ENCODE measurements at places on chromosomes 6 and 20.

- no peak overlapping the region for H3K4me3 ChIP-seq
- no peaks in the 10 kb centered on the region for H3K36me3 ChIP-seq
- no peaks in the 10 kb centered on the region for H3K27me3 ChIP-seq
- no peak overlapping the region for H3K27ac ChIP-seq
- DNase-seq = no peak
These were observed 155.4 kb downstream of the RFPL4B start for GRCh38 chr6:112502351-112503090.

- H3K4me3 ChIP-seq = no peak overlapping the region
- no peaks in the 10 kb centered on the region for H3K4me1 ChIP-seq
- DNase-seq = no peak
- no peaks in the 10 kb centered on the region for H3K36me3 ChIP-seq
- no peak overlapping the region for H3K27ac ChIP-seq
These were observed 73.5 kb downstream of the ADTRP start for GRCh38 chr6:11705069-11705468.

DNA sequence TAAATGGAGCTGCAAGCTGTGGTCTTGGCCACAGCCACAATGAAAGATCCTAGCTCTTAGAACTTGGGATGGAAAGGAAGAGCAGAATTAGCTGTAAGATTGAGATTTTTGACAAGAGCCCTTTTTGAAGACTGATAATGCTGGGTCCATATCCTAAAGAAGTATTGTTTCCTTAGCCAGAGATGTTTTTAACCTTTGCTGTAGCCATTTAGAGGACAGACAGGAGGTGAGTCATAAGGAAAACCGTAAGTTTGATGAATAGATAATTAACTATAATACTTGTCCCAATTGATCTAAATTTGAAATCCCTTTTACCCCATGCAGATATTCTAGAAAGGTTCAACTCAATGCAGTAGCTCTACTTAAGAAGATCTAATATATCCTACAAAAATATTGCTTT is 213.7 kb downstream of the HTR1B start:
- no peak overlapping the region for H3K4me3 ChIP-seq
- H3K4me1 ChIP-seq = no peaks in the 10 kb centered on the region
- H3K27ac ChIP-seq = no peak overlapping the region

DNA sequence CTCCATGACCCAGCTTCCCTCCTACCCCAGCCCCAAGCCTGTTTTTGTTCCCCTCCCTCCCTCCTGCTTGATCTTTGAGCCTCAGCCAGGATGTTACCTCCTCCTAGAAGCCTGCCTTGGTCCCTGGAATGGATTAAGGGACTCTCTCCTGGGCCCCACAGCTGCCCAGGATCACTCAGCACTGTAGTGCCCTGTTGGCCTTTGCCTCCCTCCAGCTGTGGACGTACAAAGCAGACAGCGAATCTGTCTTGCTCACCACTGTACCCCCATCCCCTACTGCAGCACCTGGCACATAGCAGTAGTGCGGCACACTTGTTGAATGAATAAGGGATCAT is 11.8 kb upstream of the FAM110A start:
- no peaks in the 10 kb centered on the region for H3K27me3 ChIP-seq
- H3K4me3 ChIP-seq = no peak overlapping the region
- H3K4me1 ChIP-seq = no peaks in the 10 kb centered on the region
- DNase-seq = no peak

DNA sequence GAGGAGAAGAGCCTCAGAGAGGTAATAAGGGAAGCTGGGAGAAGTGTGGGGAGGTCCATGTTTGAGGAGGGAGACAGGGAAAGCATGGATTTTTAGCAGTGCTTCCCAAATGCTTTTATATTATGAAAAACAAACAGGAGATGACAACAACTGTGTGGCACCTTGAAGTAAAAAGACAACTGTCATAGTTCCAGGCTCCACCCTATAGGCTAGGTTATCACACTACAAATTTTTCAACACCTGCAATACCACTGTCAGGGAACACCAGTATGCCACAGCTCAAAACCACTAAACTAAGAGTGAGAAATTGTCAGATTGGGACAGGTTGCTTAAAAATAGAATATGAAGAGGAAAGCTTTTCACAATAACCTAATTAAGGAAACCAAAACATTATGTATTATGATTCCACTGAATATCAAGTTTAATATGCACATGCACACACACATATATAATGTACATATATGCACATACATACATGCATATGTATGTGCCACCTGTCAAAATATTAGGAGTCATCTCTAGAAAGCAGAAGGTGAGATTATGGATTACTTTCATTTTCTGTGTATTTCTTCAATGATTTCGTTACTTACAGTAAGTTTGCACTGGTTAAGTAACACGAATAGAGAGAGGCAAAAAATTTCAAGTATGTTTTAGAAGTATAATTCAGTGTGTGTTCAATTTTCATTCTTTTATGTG is 261.2 kb downstream of the PTPRK start:
- H3K27ac ChIP-seq = no peak overlapping the region
- H3K27me3 ChIP-seq = no peaks in the 10 kb centered on the region
- H3K36me3 ChIP-seq = no peaks in the 10 kb centered on the region
- no peak overlapping the region for H3K4me3 ChIP-seq
- no peak for DNase-seq
- no peaks in the 10 kb centered on the region for H3K4me1 ChIP-seq

- no peaks in the 10 kb centered on the region for H3K36me3 ChIP-seq
- no peak for DNase-seq
- H3K4me3 ChIP-seq = no peak overlapping the region
- no peaks in the 10 kb centered on the region for H3K27me3 ChIP-seq
These were observed 18.9 kb upstream of the SMIM29 start for GRCh38 chr6:34267746-34268145.

GRCh38 chr20:49885558-49886332 is 29.6 kb downstream of the SPATA2 start:
- H3K36me3 ChIP-seq = peaks cover 13% of the 10 kb centered on the region
- no peaks in the 10 kb centered on the region for H3K27me3 ChIP-seq
- H3K4me1 ChIP-seq = peaks cover 15% of the 10 kb centered on the region
- H3K4me3 ChIP-seq = no peak overlapping the region
- DNase-seq = no peak
- H3K27ac ChIP-seq = no peak overlapping the region

GRCh38 chr6:126253431-126253830 is 86.5 kb upstream of the CENPW start:
- peaks cover 1% of the 10 kb centered on the region for H3K36me3 ChIP-seq
- no peak overlapping the region for H3K4me3 ChIP-seq
- DNase-seq = no peak
- no peaks in the 10 kb centered on the region for H3K27me3 ChIP-seq

DNA sequence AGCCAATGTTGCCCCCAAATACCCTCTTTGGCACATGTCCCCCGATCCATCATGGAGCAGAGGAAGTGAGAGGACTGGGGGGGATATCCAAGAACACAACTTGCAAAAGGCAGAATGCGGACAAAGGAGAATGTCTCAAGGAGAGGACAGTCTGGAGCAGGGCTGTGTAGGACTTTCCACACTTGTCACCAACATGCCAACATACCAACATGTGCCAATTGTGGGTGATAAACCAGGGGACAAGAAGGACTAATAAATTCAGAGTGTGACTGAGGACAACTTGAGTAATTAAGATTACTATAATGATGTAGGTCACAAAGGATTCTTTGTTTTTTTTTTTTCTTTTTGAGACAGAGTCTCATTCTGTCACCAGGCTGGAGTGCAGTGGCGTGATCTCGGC is 8.8 kb downstream of the SLC26A8 start:
- H3K4me3 ChIP-seq = no peak overlapping the region
- no peak for DNase-seq
- H3K27me3 ChIP-seq = no peaks in the 10 kb centered on the region
- no peak overlapping the region for H3K27ac ChIP-seq
- H3K4me1 ChIP-seq = no peaks in the 10 kb centered on the region

- H3K4me1 ChIP-seq = no peaks in the 10 kb centered on the region
- H3K27me3 ChIP-seq = no peaks in the 10 kb centered on the region
- no peak for DNase-seq
- H3K4me3 ChIP-seq = no peak overlapping the region
- no peaks in the 10 kb centered on the region for H3K36me3 ChIP-seq
These were observed 39.5 kb upstream of the STXBP5 start for GRCh38 chr6:147164761-147165160.

DNA sequence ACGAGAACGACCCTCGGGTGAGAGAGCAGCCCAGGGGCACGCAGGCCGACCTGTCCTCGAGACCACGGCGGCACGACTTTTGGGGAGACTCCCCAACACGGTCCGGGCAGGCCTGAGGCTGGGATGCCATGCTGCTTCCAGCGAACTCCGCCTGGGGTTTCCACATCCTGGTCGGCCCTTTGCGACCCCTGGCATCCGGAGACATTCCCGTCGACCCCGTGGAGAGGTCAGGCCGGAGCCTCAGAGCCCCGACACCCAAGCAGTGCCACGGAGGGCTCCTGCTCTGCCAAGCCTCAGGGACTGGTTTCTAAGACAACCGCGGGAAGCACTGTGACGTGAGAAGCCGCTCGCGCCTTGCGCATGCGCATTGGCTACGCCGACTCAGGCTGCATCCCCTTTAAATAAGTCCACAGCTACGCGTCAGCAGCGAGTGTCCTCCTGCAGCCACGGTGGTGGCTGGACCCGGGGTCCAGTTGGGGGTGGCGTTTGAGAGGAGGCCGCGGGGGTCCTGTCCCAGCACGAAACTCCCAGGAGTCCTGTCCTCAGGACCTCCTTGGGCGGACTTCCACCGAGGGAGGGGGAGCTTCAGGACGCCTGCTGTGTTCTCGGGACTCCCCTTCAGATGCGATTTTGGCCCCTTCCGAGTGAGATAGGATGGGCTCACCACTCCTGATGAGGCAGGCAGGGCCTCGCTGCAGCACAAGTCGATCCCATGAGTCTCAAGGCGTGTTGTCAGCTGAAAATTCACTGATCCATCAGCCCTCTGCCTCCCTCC is 1089.3 kb upstream of the DEFB115 start:
- DNase-seq = no peak
- H3K36me3 ChIP-seq = no peaks in the 10 kb centered on the region
- H3K27me3 ChIP-seq = no peaks in the 10 kb centered on the region
- no peak overlapping the region for H3K27ac ChIP-seq
- H3K4me3 ChIP-seq = no peak overlapping the region

DNA sequence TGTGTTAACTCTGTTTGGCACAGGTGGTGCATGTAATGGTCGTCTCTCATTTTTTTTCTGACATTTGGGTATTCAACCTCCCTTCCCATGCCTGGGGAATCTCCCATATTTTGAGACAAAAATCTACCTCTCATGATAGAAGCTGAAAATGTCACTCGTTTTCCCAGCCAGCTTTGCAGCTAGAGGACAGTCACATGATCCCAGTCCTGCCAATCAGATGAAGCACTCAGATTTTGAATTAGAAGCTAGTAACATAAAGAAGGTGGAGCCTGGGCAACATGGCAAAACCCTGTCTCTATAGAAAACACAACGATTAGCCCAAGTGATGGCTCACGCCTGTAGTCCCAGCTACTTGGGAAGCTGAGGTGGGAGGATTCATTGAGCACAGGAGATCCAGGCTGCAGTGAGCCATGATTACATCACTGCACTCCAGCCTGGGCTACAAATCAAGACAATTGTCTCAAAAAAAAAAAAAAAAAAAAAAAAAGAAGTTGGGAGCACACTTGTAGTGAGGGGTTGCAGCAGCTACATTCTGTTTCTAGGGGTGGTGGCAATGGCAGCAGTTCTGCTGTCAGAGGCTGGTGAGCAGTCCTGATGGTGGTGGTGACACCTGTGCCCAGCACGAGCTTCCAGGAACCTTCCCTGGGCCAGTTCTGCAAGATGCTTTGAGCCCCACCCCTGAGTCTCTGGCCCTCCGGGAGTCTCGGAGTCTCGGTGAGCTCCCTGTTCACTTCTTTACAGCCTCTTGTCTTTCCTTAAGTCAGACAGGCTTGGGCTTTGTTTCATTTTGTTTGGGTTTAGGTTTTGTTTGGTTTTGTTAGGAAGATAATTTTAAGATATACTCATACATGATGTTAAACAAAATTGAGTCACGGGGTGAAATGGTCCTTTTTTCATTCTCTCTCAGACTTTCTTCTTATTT is 94.1 kb upstream of the KCNG1 start:
- no peaks in the 10 kb centered on the region for H3K4me1 ChIP-seq
- H3K27me3 ChIP-seq = no peaks in the 10 kb centered on the region
- H3K27ac ChIP-seq = no peak overlapping the region
- no peak overlapping the region for H3K4me3 ChIP-seq
- H3K36me3 ChIP-seq = no peaks in the 10 kb centered on the region

DNA sequence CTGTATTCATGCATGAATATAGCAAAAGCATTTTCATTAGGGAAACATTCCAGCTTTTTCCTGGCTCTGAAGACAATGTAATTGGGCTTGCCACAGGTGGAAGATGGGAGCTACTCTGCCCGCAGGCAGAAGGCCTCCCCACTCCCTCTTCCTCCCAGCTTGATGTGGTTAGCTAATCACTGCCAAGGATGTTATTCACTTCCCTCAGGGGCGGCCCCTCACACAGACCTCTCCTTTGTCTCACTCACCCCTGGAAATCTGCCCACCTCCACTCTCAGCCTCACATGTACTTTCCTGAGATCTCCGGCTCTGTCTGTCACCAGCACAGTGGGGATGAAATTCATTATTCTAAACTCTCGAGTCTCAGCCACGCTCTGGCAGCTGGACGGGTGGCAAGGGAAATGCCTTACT is 100.7 kb downstream of the ANKRD60 start:
- no peak overlapping the region for H3K27ac ChIP-seq
- no peaks in the 10 kb centered on the region for H3K27me3 ChIP-seq
- H3K36me3 ChIP-seq = no peaks in the 10 kb centered on the region
- peak; percentile 14 for DNase-seq
- no peak overlapping the region for H3K4me3 ChIP-seq

- no peak overlapping the region for H3K27ac ChIP-seq
- no peak overlapping the region for H3K4me3 ChIP-seq
- peaks cover 2% of the 10 kb centered on the region for H3K4me1 ChIP-seq
- H3K27me3 ChIP-seq = no peaks in the 10 kb centered on the region
These were observed 5.0 kb downstream of the DST start for GRCh38 chr6:56637640-56638039.

GRCh38 chr20:33516882-33517281 is 27.0 kb downstream of the CBFA2T2 start:
- peaks cover 5% of the 10 kb centered on the region for H3K4me1 ChIP-seq
- DNase-seq = no peak
- no peaks in the 10 kb centered on the region for H3K36me3 ChIP-seq

- H3K36me3 ChIP-seq = no peaks in the 10 kb centered on the region
- H3K4me3 ChIP-seq = no peak overlapping the region
- no peaks in the 10 kb centered on the region for H3K4me1 ChIP-seq
- no peaks in the 10 kb centered on the region for H3K27me3 ChIP-seq
- H3K27ac ChIP-seq = no peak overlapping the region
These were observed 7.4 kb upstream of the UBR2 start for GRCh38 chr6:42556462-42556861.

DNA sequence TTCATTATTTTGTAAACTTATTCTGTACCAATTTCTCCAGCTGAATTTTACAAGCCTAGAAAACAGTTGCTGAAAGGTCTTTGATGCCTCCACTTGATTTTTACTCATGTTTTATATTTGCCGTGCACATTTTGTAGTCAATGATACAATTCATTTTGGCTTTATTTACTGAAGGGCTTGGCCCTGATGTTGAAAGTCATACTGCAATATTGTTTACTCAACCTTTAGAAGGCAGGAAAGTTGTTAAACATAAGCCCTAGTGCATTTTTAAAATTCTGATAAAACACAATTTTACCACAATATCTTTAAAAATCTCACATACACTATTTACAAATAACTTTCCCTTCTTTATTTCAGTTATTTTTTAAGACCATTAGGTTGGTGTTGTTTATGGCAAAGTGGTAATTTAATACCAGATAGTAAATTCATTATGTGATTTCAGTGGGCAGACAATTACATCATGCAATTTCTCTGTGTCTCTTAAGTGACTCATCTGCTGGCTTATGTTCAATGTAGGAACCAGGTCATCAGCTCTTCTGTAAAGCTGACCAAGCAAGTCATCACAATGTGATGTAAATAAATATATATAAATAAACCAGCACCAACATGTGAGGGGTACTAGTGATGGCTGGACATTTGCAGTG is 121.1 kb upstream of the SLC35B3 start:
- peaks cover 5% of the 10 kb centered on the region for H3K4me1 ChIP-seq
- no peaks in the 10 kb centered on the region for H3K36me3 ChIP-seq
- no peaks in the 10 kb centered on the region for H3K27me3 ChIP-seq
- H3K4me3 ChIP-seq = no peak overlapping the region
- no peak for DNase-seq
- peak overlapping the region; percentile 81 for H3K27ac ChIP-seq

Data from liver (tissue), 10 donors.